Islet precursor cell (in vitro differentiated cells): ENCODE measurements at places on chromosomes 16 and 17.

DNA sequence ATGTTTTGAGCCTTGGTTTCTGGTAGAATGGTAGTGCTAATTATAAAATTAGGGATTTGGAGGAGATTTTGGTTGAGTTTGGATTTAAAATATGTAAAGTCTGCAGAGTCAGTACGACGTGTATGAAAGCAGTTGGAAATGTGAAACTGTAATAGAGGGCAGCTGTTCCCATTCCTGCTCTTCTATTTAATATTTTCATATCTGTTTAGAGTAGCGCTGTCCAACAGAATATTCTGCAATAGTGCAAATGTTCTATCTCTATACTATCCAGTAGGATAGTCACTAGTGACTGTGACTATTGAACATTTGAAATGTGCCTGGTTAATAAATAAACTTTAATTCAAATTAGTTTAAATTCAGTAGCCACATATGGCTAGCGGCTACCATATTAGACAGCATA, 443.4 kb upstream of the SOX9 start:
- no peak for DNase-seq

- DNase-seq, result peak; percentile 96
Observed at GRCh38 chr17:82153745-82154375, 55.8 kb upstream of the FASN start.

GRCh38 chr16:72025404-72026114, 17.0 kb downstream of the DHODH start:
- DNase-seq, result no peak

DNA sequence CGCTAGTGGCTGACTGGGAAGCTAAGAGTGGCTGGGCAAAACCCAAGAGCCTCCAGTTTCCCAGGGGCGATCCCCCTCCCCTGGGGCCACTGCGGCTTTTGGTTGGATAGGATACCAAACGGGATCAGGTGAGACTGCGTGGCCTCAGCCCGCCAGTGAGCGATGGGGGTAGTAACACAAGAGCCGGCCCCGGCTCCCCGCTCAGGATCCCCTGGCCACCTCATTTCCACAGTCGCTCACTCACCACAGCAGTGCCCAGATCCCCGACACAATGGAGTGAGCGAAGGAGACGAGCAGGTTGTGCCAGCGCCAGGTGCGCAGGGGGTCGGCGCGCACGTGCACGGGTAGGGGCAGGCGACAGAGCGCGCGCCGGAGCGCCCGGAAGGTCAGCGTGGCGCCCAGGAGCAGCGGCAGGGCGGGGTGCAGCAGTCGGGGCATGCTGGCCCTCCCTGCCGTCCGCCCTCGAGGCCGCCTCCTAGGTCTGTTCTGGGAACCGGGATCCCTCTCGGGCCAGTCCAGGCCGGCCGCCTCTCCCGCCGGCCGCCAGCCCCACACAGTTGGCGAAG, 290 bp downstream of the TLCD1 start:
- DNase-seq, result peak; percentile 98

GRCh38 chr16:11232852-11233726, 22.9 kb downstream of the SOCS1 start:
- no peak for DNase-seq

GRCh38 chr17:40599468-40599763, 34.1 kb upstream of the CCR7 start:
- no peak for DNase-seq

DNA sequence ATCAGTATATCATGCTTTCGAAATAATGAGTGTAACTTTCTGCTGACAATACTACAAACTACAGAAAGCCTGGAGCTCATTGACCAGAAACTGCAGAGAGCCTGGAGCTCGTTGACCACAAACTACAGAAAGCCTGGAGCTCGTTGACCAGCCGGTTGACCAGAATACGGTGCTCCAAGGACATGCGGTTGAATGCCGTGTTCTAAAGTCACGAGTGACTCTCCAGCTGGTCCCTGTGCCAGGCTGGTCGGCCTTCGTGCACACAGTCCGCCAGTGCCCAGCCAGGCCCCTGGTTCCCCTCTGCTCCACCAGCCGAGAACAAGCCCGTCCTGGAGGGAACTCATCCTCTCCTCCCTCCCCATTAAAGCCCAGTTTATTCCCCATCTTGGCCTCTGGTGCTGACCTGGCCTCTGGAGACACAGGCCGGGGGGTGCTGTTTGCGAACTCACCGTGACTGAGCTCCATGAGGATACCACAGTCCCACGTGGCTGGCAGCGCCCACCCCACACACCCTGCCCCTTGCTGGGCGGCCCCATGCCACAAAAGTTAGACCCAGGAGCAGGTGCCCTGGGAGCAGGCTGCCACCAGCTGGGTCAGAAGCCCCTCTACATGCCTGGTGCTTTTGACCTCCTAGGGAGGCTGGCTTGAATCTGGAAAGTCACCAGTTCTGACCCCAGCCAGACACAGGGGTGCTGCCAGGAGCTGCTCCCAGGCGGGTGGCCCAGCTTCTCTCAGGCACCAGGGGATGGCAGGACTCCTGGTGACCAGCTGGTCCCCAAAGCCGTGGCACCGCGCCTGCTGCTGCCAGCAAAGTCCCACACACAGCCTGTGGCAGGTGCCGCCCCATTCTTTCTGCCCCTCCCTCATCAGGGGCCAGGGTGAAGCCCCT, 15.5 kb upstream of the CDH15 start:
- no peak for DNase-seq

GRCh38 chr17:82837586-82838320, 2.1 kb downstream of the ZNF750 start:
- no peak for DNase-seq

DNA sequence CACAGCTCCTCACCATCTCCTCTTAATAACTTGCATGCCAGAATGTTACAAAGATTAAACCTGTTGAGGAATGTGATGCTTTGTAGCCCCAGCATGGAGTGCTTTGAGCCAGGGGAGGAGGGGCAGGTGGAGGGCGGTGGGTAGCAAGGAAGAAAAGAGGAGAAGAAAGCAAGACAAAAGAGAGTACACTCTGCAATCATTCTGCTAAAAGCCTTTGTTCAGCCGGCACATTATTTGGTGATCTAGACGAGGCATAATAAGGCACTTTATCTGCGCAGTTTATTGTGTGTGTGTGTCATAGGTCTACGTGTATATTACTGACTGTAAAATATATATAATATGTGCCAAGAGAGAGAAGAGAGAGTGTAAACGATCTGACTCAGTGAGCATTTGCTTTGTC, 139.1 kb downstream of the SOX9 start:
- no peak for DNase-seq

GRCh38 chr16:22814711-22815105, 746 bp downstream of the HS3ST2 start:
- DNase-seq, result peak; percentile 61

DNA sequence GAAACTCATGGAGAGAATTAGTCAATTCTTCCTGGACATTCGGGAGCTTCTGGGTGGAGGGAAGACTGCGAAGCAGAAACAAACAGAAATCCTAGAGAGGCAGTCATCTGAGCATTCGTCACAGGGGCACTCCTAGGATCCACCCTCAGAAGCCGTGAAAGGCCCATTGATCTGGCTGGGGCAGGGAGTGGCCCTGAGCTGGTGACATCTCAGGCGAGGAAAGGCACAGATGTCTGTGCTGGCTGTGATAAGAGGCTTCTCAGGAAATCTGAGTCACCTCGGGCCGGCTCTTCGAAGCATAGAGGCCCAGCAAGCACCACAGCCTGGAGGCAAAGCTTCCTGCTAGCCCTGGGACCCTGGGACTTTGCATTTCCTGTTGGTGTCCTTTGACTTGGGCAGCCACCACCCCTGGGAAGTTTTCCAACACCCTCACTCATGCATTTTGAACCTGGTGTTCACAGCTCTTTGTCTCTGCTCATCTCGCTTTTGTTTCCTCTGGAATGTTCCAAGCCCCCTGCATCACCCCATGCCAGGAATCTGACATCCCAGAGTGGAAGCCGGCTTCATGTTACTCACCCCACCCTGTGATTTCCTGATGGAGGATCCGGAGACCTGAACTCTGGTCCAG, 23.3 kb upstream of the CDRT4 start:
- peak; percentile 100 for DNase-seq

- DNase-seq, result no peak
Observed at GRCh38 chr16:82138478-82139285, 31.3 kb downstream of the MPHOSPH6 start.

DNA sequence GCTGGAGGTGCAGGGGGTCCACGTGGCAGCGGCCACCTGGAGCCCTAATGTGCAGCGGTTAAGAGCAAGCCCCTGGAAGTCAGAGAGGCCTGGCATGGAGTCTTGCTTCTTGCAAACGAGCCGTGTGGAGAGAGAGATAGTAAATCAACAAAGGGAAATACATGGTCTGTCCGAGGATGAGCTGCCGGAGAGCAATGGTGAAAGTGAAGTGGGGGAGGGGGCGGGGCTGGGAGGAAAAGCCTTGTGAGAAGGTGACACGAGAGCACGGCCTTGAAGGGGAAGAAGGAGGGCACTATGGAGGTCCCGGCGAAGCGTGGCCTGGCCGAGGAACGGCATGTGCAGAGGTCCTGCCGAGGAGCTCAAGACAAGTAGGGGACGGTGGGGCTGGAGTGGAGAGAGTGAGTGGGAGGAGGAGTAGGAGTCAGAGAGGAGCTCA, 6.0 kb upstream of the SERPINF1 start:
- peak; percentile 65 for DNase-seq

DNA sequence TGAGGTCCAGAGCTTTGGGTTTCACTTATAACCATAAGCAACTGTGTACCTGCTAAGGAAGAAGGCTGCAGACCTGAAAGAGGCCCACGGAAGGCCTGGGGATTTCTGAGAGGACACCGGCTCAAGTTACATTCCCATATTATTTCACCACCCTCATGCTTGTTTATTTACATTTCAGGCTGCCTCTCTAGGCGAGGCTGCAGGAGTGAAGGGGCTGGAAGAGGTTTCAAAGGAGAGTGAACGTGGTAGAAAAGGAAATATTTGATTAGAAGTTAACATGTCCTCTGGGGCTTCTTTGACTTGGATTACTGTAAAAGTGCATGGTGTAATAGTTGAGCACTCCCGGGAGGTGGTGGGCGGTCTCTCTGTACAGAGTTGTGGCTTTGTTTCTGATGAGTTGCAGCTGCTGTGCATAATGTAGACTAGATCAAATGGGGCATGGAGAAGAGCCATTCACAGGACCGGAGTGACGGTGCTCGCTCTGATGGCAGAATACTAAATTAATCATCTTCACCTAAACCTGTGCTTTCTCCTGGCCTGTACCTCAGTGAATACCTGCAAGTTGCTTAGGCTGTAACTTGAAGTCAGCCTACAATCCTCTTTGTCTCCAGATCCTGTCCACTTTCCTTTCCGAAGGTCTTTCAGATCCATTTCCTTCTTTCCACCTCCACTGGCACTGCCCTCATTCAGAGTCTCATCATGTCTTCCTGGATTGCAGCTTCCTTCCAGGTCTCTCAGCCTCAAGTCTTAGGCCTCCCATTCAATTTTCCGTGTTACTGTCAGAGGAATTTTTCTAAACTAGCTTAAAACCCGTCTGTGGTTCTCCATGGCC, 1.9 kb upstream of the CPD start:
- DNase-seq, result no peak

DNA sequence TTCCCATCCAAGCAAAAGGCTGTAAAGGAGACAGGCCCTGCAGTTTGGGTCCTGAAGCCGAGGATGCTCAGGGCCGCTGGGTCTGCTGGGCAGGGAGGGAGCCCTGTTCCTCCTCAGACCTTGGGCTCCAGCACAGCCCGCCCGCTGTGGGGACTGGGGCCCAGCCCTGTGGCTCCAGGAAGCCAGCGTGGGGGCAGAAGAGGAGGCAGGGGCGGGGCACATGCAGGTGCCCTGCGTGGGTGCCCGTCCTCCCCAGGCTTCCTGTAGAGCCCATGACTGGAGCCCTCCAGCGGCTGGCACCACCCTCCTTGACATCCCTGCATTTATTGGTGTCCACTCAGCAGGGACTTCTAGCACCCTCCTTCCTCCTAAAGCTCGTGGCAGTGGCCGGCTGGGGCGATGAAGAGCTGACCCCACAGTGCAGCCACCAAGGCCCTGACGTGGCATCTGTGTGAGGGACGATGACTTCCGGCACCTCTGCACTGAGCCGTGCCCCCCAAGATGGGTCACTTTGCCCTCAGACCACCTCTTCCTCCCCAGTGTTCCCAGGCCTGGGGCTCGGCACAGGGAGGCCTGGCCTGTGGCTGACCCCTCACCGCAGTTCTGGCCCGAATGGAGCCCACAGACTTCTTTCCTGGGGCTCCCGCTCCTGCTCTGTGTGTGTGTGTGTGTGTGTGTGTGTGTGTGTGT, 9.9 kb downstream of the PRSS27 start:
- DNase-seq, result no peak

DNA sequence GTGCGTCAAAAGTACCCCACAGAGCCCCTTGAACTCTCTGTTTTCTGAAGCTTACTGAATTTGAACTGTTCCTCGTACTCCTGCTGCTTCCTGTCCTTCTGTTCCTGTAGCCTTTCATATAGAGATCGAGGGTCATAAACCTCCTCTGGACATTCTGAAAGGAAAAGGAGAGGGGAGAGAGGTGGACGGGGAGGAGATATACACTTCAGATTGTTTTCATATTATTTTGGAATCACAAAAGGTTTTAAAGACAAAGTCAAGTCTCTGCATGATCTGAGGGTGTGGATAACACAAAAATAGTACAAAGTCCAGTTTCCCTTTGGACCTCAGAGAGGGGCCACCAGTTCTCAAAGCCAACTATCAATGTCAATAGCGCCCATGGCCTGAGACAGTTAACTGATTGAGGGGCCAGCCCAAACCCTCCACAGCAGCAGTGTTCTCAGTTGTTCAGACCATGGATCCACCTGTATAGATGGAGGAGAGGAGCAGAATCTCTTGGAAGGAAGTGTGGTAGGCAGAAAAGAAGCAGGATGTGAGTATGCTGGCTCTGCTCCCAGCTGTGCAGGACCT, 13.0 kb downstream of the PSME3IP1 start:
- DNase-seq, result no peak

GRCh38 chr17:82200135-82200534, 12.5 kb downstream of the CCDC57 start:
- no peak for DNase-seq

- no peak for DNase-seq
Observed at GRCh38 chr17:9973669-9974447, 68.8 kb upstream of the RCVRN start.

DNA sequence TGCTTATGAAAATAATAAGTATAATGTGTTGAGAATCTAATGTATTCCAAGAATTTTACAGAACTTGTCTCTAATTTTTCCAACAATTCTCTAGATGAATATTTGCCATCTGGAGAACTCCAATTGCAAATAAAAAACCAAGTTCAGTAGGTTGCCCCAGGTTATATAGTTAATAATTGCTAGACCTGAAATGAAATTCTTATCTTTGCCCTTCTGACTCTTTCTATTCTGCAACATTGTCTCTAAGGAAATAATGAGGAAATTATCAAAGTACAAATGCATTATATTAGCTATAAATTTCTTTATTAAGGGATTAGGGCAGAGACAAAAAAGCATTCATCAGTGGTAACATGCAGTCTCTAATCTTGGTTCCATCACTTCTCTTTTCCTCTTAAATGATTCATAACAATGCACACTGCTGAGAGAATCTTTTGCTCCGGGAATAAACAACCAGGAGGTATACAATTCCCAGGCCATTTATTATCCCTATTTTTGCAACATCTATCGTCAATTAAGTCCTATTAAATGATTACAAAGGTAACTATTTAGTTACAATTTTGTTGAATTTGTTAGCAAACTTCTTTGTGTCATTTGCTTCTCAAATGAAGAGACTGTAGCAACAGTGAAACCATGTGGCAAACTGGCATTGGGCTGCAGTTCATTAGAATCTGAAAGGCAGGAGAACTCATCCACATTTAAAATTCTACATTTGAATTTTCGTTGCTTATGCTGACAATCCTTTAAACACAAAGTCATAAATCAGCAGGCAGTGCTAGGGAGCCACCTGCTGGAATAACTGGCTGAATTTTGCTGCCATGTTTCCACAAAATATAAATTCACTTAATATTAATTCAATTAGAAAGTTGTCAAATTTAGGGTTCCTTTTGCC, 349.6 kb downstream of the KIF2B start:
- DNase-seq, result no peak

GRCh38 chr17:34820248-34820801, 140.9 kb downstream of the CCT6B start:
- DNase-seq, result peak; percentile 66
